Neural progenitor cell (in vitro differentiated cells): ENCODE measurements at places on chromosomes 6 and 20. TPM values are rescaled to one million over a fixed set of nuclear protein-coding genes. Genes with fewer than 3 reads are reported as not detected.

DEFB132 gene
- total RNA-seq: not detected in 2 replicates

DNA sequence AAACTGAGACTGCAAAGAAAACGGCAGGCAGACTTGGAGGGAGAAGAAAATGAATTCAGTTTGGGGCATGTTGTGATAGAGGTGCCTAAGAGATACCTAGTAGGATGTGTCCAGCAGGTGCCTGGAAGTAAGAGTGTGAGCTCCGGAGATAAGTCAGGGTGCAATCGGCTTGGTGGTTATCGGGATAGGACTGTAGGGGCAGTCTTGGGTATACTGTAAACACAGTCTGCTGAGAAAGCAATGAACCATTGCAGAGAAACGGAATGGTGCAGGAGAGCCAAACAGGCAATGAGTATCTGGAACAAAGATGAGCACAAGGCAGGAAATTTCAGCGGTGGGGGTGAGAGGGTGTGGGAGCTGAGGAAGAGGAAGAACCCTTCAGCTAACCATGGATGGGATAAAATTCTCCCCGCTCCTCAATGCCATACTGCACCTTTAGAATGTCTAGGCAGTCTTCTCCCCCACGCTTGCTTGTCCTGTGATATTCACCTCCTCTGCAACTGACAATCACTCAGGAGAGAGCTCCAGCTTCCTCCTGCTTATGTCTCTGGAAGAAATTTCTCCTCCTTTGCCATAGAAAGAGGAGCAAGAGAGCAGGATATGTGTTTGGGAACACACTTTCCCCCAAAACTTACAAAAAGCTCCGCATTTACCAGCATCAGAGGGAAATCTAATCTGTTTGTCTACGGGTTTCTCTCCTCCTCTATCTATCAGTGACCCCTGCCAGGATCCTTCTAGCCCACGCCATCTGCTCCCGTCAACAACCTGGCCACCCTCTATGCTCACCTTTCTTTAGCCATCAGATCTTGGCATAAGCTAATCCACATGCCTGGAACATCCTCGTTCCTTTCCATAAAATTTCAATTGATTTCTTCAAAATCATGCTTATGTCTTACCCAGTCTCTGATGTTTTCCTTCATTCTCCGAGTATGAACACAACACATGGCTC is 381.7 kb upstream of the JARID2 start:
- DNase-seq: peak; percentile 15

DNA sequence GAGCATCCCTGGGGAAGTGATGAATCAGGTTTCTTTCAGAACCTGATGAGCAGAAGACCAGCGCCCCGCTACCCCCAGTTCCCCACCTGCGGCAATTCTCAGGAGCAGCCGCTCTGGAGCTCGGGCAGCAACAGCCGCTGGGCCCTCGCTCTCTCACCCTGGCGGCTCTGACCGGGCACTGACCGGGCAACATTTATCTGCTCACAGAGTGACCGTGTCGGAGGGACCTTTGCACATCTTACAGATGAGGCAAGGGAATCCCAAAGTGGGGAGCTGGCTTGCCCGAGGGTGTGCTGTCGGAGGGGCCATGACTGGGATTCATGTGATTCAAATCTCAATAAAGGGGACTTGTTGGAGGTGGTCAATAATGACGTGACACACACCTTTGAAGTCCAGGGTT is 26.2 kb upstream of the KCNK16 start:
- DNase-seq: no peak

TNF gene
- 0.19 TPM in 1 of 2 replicates, not detected in the other for total RNA-seq
